ENCODE measurements at places on chromosomes 2 and 18.
A peak's percentile ranks its signal among the peaks of the same experiment; 100 is the strongest.

DNA sequence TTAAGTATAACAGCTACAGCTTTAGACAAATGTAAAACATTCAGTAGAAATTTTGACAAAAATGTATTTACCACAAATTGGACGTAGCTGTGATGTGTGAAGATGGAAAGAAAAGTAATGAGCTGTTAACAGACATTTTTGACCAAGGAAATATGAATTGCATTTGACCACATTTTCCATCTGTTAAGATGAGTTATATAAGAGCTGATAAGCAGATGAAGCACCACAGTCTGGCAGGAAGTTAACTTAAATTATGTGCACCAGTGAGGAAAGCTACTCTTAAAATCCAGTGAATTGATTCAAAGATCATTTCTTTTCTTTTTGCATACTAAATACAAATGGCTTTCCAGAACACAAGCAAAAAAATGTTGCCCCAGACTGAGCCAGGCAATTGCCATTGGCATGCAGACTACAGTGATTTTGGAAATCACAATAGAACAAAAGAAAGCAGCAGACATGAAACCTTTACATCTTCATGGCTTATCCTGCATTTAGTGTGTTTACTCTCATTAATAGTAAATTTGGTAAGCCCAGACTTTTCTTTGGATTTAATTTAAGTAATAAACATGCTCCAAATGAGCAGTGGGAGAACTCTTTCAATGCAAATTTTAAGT is 493.7 kb downstream of the TMX3 start:
- no peak for DNase-seq

DNA sequence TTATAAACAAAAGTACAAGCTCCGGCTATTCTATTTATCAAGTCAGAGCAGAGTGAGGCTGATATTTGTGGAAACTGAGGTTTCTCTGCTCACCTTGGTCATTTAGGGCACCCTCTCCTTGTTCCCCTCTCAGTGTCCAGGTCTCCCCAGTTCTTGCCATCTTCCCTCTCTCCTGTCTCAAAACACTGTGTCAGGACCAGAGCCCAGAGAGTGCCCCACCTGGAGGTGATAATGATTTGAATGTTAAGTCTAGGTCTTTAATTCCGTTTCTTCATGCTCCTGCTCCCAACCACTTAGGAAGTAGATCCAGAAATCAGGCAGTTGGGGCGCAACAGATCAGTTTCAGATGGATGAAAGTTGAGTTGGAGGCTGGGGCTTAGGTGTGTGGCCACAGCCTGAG is 9.2 kb upstream of the ADCY3 start:
- no peak for DNase-seq

DNA sequence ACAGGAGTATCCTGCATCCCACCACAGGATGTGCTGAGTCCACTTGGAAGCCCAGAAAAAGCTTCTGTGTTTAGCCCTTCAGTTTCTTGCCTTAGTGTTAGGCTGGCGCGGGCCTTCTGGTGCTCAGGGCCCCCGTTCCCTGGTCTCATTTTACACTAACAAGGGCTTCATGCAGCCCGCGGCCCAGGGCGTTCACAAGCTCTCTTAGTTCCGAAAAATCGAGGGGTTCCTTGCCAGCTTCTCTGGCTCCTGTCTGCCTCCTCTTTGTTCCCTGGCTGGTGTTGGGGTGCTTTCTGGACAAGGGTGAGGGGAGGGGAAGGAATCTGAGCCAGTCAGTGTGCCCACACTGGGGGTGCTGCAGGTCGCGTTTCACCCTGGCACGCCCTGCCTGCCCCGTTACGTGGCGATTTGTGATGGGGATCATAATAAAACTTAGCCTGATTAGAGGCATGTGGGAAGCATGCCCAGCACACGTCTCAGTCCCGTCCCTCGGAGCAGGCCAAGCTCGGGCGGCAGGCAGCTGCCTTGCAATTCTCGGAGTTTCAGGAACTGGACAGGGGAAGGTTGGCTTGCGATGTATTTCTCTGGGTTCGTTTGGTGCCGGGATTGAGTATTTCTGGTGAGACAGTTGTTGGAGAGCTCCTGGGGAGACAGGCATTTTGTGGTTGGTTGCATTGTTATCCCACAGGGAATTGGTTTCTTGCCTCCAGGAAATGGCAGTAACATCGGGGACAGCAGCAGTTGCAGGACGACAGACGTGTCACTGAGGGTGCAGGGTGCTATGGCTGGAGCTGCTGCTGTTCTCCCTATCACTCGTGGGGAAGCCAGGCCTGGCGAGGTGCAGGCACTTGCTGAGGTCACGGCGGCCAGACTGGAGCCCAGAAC is 22.9 kb downstream of the SH3BP4 start:
- no peak for DNase-seq

DNA sequence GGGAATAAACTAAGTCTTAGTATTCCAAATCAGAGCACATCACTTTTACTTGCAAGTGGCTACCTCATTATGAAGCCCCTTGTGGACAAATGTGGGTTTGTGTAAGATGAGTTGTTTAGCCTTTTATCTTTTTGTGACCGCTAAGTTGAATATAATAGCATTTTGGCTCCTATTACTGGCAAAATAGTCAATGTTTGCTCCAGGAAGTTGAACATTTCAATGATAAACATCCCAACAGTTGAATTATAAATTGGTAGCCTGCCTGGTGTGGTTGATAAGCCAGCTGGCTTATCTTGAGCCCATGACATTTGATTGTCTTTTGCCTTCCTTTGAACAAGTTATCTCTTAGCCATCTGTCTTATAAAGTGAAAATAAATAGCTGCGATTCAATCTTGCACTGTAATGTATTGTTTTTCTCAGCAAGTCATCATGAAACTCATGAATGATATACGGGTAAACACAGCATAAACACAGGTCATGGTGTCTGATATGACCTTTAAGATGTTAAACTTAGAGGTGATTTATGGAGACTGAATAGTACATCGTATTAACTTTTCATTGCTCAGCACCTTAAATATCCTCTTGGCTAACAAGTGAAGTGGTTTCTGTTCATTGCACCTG is 338.4 kb downstream of the SOCS6 start:
- DNase-seq: no peak

GRCh38 chr2:226487573-226487972 is 312.0 kb downstream of the IRS1 start:
- no peak for DNase-seq

- no peak for DNase-seq
Observed at GRCh38 chr2:187693923-187694322, 139.7 kb upstream of the TFPI start.

DNA sequence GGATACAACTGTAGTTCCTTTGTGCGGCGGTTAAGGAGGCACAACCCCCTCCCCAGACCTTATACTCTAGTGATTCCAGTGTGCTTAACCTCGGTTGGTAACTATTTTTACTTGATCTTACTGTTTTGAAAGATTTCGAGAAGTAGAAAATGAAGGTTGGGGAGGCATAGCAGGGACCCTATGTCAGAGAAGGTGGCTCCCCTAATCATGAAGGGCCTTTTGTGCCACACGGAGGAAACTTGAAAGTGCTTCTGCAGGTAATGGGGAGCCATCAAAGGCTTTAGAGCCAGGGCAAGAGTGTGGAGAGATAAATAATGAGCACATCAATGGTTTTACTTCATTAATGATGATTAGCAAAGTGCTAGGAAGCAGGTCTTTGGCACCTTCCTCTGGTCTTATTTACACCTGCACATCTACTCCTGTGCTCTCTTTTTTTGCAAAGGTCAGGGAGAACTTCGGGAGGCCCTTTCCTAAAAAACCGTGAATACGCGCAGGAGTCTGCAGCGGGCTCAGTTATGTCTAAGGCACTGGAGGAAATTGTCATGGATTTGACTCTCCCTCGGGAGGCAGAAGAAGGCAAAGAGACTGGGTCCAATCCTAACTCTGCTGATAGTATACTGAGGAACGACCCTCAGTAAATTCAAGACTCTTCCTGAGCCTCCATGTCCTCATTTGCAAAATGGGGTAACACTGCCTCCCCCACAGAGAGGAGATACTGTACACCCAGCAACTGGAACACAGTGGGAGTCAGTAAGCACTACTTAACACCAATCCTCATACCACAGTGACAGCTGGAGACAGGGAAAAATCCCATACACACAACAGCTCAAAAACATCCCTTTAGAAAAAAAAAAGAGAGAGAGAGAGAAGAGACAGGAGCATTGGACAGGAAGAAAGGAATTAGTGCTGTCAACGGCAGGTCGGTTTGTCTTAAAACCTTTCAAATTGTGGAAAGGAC is 81.6 kb downstream of the DDX1 start:
- DNase-seq: no peak

DNA sequence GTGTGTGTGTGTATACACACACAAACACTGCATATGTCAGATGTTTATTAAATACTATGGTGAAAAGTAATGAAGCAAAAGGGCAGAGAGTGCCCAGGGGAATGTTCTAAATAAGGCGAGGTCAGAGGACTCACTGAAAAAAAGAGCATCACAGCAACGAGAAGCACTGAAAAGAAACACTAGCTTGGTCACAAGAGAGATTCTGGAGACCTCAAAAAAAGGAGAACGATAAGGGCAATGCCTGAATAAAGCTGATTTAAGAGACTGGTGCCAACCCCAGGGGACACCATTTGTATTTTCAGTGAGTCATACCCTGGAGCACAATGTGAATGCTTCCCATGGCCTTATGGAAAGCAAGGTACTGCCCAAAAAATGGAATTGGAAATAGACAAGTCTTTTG is 14.5 kb downstream of the SLC40A1 start:
- no peak for DNase-seq

DNA sequence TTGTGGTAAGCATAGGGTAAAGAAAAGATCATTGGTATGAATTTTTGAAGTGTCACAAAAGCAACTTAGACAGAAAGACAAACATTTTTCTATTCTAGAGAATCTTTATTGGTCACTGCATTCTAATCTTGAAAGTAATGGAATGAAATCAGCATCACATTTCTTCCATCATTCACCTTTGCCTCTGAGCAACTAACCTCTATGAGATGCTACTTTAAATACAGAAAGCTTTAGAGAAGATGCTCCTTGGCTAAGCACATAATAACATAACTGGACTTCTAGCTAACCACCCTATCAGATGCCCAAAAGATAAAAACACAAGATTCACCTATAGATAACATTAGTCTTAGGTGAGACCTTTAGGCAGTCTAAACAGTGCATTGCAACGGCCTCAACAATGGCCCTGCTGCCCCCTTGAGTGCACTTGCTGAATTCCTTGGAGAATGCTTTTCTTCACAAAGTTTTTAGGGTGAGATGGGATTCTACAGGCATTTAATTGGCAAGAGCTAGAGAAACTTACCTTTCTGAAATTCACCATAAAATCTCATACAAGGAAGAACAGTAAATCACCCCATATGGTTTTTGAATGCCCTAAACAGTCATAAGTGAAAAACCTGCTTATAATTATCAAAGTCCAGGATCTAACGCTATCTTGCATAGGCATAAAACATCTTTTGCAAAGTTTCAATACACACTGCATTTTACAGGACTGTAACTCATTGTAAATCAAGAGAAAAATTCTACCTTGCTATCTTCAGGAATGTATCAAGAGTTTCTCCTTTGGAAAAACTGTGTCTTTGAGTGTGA is 791.3 kb upstream of the CHAC2 start:
- DNase-seq: no peak

- DNase-seq: no peak
Observed at GRCh38 chr18:30106356-30106755, 936.2 kb downstream of the DSC3 start.

- DNase-seq: no peak
Observed at GRCh38 chr2:99490623-99491461, 1.0 kb upstream of the REV1 start.

GRCh38 chr2:34545486-34546136 is 946.5 kb upstream of the FAM98A start:
- no peak for DNase-seq

GRCh38 chr2:120769076-120769786 is 33.6 kb downstream of the GLI2 start:
- DNase-seq: no peak

- DNase-seq: peak; percentile 69
Observed at GRCh38 chr2:218292048-218293014, at the start of gene TMBIM1. TSS of gene TMBIM1 (minus strand) at chr2:218292503. CDS start at chr2:218282141, 10,362 bp downstream.

DNA sequence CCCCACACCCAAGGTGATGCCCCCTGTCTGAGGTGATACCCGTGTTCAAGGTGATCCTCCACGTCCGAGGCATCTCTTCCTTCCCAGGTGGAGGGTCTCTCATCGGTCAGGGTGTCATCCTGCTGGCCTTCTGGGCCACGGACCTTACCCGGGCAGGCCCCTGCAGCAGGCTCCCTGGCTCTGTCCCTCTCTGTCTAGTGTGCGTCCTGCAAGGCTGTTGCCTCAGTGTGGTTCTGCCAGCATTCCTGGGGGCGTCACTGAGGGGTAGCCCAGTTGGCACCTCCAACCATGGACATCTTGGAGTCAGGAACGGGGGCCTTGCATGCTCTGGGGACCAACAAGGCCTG is 5.6 kb upstream of the PER2 start:
- no peak for DNase-seq

GRCh38 chr18:79568543-79569205 is 110.9 kb upstream of the CTDP1 start:
- DNase-seq: no peak

DNA sequence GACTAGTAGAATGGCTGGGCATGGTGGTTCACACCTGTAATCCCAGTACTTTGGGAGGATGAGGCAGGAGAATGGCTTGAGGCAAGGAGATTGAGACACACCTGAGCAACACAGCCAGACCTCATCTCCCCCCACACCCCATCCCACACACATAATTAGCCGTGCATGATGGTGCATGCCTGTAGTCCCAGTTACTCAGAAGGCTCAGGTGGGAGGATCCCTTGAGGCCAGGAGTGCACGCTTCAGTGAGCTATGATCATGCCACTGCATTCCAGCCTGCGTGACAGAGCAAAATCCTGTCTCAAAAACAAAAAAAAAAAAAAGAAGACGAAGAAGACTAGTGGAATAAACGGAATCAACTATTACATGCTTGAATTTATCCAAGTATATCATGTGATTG is 150.0 kb downstream of the STK39 start:
- DNase-seq: no peak

- DNase-seq: no peak
Observed at GRCh38 chr2:238895891-238896600, 48.2 kb downstream of the TWIST2 start.

DNA sequence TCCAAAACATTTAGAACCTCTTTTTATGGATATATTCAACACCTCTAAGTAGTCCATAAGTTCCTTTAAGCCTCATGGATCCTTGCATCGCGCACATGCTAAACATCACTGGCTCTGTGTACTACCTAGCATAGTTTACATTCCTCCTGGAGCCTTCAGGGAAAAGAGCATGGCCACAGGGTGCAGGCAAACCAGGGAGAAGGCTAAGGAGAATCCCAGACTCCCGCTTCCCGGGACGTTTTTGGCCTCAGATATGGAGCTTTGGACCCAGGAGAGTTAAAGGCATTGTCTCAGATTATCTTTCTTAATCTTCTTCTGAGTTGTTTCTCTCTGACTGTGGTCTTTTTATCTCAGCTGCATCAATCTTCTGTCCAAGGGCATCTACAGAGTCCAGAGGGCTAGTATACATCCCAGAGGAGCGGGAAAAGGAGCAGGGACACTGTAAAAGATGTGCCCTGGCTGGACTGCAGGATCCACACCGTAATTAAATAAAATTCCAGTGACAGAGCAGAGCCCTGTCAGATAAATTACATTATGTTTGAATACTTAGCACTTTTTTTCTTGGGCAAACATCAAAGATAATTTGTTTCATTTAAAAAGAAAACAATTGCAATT is 36.9 kb downstream of the RIT2 start:
- no peak for DNase-seq

GRCh38 chr2:125185691-125186270 is 1160.7 kb downstream of the CNTNAP5 start:
- no peak for DNase-seq

- no peak for DNase-seq
Observed at GRCh38 chr2:17818235-17818815, 2.1 kb downstream of the MSGN1 start.

Data from activated CD4-positive, alpha-beta T cell treated with anti-CD3 and anti-CD28 coated beads, Interleukin-2, amount 50 U/mL, for 4 hours (primary cell).